ENCODE measurements at places on chromosomes 12 and 14.

- no peak for DNase-seq
Measured at GRCh38 chr14:23381871-23382270, 5.0 kb downstream of the CMTM5 start.

- DNase-seq = no peak
Measured at GRCh38 chr12:52546126-52546525, 6.8 kb downstream of the KRT71 start.

DNA sequence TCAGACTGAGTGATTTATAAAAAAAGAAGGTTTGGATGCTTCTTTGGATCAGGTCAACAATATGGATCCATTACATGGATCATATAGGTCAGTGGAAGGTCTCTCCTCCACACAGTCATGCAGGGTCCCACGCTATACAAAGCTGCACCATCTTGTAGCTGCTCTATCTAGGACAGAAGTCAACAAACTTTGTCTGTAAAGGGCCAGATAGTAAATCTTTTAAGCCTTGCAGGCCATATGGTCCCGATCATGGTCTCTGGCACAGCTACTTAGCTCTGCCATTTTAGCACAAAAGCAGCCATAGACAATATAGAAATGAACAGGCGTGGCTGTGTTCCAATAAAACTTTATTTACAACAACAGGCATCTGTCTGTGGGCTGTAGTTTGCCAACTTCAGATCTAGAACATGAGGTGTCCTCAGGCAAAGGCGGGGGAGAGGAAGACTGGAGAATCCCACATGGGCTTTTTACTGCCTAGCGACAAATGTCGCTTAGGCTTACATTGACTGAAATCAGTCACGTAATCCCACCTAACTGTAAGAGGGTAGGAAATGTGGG lies 36.7 kb downstream of the TMEM233 start:
- no peak for DNase-seq

DNA sequence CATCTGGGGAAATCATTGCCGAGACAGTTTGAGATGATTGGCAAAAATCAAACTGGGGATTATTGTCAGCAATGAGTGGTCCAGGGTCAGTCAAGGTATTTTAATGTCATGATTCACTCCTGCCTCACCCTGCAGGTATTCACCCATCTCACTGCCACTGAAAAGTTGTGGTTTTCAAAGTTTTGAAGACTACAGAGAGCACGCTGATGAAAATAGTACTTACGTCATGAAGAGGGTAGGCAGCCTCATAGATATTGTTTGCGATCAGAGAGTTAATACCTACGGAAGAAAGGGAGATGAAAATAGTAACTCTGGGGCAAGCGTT lies 138.0 kb downstream of the ANO2 start:
- DNase-seq = no peak

- no peak for DNase-seq
Measured at GRCh38 chr14:68274725-68275124, 455.1 kb downstream of the RAD51B start.

GRCh38 chr14:103819503-103820307 lies 27.7 kb downstream of the PPP1R13B start:
- no peak for DNase-seq

GRCh38 chr12:26527682-26528081 lies 305.3 kb downstream of the ITPR2 start:
- DNase-seq = no peak

DNA sequence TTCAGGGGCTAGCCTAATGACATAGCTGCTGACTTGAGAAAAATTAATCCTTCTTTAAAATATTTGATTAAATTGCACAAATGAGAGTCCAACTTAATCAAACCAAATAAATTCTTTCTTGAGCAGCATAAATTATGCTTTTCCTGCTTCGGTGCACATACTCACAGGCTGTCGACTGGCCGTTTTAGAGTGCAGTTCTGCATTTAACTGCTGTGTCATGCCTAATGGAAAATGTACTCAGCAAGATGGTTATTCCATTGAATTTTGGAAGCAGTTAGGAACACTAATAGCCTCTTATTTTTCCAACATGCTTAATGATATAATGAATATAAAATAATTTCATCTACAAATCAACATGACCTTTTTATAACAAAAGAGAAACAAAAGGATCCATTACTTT lies 266.1 kb upstream of the LRIG3 start:
- no peak for DNase-seq
